Kidney capillary endothelial cell (primary cell): ENCODE measurements at places on chromosomes 5 and 9.

GRCh38 chr9:92141144-92142129 is 26.2 kb upstream of the SPTLC1 start:
- DNase-seq = no peak

GRCh38 chr5:32627219-32627870 is 42.0 kb downstream of the SUB1 start:
- no peak for DNase-seq

GRCh38 chr5:15425766-15426165 is 74.2 kb upstream of the FBXL7 start:
- DNase-seq = no peak

DNA sequence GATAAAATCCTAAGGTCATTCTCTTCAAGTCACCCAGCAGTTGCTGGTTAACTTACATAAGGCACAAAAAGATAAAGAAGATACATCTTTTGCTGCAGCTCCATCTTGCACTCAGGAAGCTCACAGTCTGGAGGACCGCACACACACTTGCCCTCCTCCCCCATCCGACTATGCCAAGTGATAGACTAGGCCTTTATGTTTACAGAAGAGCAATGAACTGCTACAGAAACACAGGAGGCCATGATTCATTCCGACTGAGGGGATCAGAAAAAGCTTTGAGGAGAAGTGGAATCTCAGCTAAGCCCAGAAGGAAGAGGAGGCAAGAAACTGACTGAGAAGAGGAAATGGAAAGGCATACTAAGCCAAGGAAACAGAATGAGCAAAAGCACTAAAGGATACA is 17.4 kb downstream of the NRG2 start:
- DNase-seq = no peak

GRCh38 chr5:82466986-82467561 is 188.9 kb upstream of the RPS23 start:
- no peak for DNase-seq

GRCh38 chr9:38641985-38642864 is 21.8 kb upstream of the ANKRD18A start:
- no peak for DNase-seq

DNA sequence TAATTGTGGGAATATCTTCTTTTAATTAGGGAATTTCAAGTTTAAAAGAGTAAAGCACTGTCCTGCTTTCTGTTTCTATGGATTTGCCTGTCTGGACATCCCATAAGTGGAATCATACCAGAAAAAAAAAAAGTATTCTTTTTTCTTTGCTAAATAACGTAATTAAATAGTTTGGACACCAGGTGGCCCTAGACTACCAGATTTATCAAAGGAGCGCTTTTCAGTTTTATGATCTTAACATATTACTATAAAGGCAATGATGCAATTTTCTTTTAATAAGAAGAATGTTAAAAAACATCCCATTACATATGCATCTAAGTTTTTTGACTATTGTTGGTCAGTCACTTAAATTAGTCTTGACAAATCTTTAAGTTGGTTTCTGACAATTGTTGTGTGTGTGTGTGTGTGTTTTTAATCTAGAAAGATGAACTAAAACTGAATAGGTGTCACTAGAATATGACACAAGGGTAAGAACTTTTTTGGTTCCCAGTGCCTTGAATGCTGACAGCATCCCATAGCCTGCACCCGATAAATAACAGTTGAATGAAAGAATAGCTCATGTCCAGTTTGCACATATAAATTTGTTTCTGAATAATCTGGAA is 49.5 kb downstream of the C5orf22 start:
- DNase-seq = peak; percentile 38

DNA sequence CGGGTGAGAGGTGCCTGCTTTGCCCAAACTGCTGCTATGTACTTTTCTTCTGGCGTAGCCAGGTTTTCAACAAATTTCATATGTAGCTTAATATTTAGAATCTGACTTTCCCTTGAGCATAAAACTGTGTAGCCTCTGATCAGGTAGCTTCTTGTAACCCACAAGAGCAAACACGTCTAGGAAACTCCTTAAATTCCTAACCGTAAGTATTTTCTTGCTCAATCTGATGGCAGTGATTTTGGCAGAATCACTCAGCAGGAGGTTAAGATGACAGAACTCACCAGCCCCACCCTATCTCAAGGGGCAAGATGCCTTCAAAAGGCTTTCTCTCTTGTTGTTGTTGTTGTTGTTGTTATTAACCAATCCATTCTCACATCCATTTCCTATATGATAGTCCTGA is 20.8 kb downstream of the CKMT2 start:
- DNase-seq = no peak

DNA sequence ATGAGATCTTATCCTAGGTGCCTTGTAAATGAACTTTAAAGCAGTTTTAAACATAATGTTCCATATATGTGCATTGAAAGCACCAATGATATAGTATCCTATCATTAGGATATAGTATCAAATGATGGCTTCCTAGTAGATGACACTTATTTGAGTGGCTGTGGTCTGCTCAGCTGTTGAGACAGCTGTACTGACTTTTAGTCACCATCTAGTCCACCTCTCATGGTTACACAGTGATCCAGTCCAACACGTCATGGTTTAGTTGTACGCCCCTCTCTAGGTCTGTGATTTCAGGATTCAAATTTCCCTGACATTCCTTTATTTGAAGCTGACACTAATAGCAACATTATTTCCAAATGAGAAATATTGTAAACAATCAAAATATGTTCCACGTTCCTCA is 127.3 kb upstream of the TUT7 start:
- no peak for DNase-seq

DNA sequence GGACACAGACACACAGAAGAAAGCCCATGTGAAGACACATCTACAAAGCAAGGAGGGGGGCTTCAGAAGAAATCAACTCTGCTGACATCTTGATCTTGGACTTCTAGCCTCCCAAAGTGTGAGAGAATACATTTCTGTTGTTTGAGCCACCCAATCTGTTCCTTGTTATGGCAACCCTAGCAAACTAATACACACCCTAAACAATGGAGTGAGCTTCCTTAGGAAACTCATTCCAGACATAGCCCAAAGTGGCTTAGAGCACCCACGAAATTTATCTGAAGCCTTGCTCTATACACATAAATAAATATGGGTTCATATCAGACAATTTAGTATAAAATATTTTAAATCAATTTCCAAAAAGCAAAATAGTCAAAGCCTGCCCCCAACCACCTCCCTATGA is 7.6 kb upstream of the TBC1D2 start:
- no peak for DNase-seq

DNA sequence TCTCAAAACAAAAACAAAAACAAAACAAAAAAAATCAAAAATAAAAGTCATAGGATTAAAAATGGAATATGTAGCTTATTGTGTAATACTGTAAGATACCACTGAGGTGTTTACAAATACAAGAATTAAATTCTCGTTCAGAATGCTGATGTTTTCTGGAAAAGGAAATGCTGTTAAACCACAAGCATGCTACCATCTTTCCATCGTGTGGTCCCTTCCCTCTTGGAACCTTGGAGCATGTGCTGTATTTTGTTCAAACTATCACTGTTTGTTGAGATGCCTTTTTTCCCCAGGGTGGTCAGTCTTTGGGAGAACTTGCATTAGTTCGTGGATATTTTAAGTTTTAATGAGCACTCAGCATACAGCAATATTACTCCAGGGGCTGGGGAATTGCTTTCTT is 39.7 kb downstream of the SUB1 start:
- no peak for DNase-seq

DNA sequence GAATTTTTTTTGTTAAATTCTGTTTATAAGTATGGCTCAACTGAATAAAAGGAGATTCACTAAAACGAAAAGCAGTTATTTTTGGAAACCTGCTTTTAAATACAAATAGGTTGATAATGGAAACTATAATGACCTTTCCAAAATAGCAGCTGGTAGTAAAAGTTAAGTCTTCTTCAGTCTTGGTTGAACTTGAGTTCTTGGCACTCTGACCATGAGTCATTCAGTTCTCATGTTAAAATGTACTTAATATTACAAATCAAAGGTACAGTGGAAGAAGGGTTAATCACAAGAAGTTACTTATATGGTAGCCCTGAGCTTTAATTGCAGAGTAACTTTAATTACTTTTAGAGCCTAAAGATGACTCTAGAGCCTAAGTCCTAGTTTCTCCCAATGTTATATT is 62.1 kb downstream of the KLF9 start:
- DNase-seq = no peak

DNA sequence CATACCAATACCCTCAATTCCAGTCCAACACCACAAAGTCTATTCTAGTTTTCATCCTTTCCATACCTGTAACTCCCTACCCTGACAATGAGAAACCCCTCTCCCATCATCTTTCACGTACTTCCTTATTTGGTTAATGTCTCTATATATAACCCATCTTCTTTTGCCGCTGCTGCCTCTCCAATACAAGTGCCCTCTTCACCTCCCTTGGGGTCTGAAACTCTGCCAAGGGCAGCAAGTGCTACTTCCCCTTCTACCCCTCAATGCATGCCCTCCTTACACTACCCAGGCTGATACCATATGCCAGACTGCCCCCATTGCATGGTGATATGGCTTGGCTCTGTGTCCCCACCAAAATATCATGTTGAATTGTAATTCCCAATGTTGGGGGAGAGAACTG is 24.4 kb upstream of the SMIM15 start:
- DNase-seq = no peak

DNA sequence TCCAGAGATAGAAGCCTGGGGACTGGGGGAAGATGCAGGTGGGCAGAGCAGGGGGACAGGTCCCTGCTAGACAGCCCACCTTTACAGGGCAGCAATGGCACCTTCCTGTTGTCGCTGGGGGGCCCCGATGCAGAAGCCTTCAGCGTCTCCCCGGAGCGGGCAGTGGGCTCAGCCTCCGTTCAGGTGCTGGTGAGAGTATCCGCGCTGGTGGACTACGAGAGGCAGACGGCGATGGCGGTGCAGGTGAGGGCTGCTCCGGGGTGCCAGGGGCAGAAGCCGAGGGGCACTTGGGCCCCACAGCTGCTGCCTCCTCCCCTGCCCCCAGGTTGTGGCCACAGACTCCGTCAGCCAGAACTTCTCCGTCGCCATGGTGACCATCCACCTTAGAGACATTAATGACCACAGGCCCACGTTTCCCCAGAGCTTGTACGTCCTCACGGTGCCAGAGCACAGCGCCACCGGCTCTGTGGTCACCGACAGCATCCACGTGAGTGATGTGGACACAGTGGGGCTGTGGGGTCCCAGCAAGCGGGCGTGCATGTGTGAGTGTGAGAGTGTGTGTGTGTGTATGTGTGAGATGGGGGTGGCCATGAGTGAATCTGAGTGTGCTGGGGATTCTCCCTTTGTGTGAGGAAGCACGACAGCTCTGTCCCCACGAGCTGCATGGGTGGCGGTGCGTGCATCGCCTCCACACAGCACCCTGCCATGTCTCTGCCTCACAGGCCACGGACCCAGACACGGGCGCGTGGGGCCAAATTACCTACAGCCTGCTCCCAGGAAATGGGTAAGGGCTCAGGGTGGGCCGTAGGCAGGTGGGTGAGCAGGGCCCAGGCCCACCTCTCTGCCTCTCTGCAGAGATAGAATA is 28.4 kb downstream of the CDHR2 start:
- no peak for DNase-seq

- no peak for DNase-seq
Observed at GRCh38 chr5:168273056-168273980, 18.1 kb upstream of the WWC1 start.

DNA sequence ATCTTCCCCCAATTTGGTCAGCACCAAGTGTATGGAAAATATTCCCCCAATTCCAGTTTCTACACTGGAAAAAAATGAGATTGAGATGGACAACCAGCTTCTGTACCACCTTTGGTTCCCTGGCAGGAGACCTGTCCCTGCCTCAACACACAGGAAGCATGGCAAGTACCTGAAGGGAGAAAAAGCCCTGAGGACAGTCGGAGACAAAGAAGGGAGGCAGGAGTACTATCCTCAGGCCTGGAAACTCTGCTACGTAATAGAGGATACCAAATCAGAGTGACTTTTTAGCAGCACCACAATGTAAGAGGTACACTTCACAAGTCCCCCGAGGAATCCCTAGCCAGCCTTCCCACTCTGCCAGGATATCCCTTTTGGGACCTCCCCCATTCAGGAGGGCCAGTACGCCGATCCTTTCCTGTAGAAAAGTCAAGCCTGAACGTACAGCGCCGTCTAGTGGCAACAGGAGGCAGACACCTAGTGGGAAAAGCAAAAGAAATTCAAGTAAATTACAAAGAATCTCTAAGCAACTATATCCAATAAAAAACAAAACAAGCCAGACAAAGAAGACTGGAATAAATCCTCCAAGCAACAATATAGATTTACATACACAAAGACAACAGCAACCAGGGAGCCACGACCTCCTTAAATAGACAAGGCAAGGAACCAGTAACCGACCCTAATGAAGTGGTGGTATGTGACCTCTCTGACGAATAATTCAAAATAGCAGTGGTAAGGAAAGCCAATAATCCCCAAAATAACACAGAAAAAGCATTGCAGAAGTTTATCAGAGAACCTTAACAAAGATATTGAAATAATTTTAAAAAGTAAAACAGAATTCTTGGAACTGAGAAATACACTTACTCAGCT is 63.3 kb upstream of the SLCO6A1 start:
- peak; percentile 13 for DNase-seq

- DNase-seq = no peak
Observed at GRCh38 chr9:114954956-114955582, 24.7 kb upstream of the TNFSF8 start.

DNA sequence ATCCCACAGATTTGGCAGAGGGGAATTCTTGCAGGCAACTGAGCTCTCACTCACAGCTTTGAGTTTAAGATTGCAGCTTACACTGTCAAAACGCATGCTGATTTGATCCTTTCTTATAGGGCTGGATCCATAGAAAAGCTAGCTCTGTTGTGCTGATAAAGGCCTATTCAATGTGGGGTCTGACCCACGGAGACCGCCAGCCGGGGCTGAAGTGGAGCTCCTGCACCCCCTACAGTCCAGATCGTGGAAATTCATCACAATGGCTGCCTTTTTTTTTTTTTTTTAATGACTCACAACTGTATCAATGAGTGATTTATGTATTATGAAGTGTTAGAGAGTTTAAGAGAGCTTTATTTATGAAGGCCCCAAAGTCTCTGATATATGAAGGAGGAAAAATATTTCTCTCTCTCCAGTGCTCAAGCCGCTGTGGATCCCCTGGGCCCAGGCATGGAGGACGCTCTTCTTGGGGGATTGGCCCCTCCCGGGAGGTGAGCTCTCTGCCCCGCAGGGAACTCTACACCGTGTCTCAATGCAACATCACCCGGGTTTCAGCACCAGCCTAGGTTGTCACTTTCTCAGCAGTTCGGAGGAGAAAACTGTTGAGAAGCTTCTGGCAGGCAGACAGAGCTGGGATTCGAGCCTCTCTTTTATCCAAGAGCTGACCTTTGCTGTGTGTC is 700.2 kb downstream of the IRX1 start:
- no peak for DNase-seq
